ENCODE measurements at places on chromosomes 7 and 10. TPM values are rescaled to one million over a fixed set of nuclear protein-coding genes. Genes with fewer than 3 reads are reported as not detected.

DNA sequence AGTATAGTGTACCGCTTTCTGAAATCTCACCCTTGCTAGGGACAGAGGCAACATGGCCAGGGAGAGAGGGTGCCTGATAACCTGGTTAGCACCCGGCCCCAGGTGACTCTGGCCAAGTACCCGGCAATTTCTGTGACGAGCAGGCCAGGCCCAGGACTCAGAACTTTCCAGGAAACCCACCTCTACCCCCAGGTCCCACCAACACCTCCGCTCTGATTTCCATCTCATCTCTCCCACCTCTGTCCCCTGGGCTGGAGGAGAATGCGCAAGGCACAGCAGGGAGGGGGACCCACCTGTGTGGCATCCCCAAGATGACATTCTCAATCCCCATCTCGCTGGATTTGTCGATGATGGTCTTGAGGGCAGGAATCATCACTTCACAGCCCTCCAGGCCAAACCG is 11.6 kb downstream of the OGDHL start:
- no peak overlapping the region for H3K4me3 ChIP-seq
- H3K27me3 ChIP-seq: peaks cover 15% of the 10 kb centered on the region
- no peak for DNase-seq
- H3K4me1 ChIP-seq: peaks cover 4% of the 10 kb centered on the region
- no peaks in the 10 kb centered on the region for H3K36me3 ChIP-seq

DNA sequence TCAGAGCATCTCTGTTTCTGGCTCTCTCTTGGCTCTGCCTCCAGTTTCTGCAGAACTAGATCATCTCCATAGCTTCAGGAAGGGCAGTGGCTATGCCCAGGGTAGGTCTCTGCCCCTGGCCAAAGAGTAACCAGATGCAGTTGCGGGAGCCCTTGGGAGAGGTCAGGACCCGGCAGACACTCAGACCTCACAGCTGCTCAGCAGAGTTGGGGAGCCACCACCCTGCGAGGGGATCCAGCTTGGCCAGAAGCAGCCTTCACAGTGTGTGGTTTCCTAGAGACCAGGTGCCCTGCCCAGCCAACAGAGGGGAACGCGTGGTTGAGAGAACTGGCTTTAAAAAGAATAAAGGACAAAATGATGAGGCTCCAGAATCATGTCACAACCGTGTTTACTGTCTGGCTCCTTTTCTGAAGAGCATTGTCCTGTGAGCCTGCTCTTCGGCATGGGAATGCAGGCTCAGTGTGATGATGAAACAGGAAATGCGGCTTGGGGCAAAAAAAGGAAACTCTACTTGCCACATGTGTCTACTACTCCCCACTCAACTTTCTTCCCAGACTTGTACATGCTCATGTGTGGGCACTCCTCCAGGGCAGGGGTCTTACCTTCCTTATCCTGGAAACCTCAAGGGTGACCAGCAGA is 243.1 kb downstream of the INHBA start:
- no peaks in the 10 kb centered on the region for H3K36me3 ChIP-seq
- no peak for DNase-seq
- no peaks in the 10 kb centered on the region for H3K4me1 ChIP-seq

GRCh38 chr7:99365318-99366141 is 9.0 kb upstream of the ARPC1B start:
- peak; percentile 55 for DNase-seq
- no peaks in the 10 kb centered on the region for H3K4me1 ChIP-seq
- no peak overlapping the region for H3K4me3 ChIP-seq
- H3K36me3 ChIP-seq: peaks cover 6% of the 10 kb centered on the region
- H3K27me3 ChIP-seq: no peaks in the 10 kb centered on the region
- no peak overlapping the region for H3K27ac ChIP-seq

DNA sequence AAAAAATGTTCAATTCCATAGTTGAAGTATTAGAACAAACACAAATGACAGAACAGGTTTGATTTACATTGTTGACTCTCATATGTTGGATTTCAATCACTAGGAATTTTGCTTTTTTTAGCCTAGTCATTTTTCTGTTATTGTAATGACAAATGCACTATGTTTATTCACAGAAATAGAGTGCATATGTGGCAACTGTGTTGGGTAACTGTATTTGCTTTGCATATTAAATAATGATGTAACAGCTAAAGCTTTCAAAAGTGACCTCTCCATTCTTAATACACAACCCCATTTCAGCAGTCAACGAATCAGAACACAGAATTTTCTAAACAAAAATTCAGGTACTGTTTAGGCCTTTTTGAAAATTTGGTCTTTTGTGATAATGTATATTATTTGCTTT is 54.0 kb upstream of the SLC26A5 start:
- no peak overlapping the region for H3K4me3 ChIP-seq
- no peaks in the 10 kb centered on the region for H3K27me3 ChIP-seq
- H3K27ac ChIP-seq: no peak overlapping the region
- peaks cover 5% of the 10 kb centered on the region for H3K4me1 ChIP-seq

- H3K4me1 ChIP-seq: peaks cover 11% of the 10 kb centered on the region
- DNase-seq: no peak
- no peaks in the 10 kb centered on the region for H3K36me3 ChIP-seq
- H3K27me3 ChIP-seq: peaks cover 6% of the 10 kb centered on the region
- no peak overlapping the region for H3K4me3 ChIP-seq
Measured at GRCh38 chr7:24718431-24718831, 38.8 kb downstream of the GSDME start.

DNA sequence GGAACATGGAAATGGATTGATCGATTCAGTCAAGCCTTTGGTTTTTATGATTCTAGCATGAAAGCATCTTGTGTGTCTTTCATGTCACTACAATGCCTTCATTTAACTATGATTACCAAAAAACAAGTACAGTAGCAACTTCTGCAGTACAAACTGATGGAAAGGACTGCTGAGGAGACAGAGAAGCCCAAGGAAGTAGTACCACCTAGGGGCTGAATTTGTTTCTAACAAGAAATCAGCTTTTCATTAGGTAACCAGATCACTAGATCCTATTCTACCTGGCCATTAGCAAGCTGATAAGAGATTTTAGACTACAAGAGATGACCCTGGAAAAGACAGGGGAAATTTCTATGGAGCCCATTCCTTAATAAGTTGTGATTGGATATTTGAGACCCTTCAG is 3.2 kb upstream of the IFIT1 start:
- H3K27me3 ChIP-seq: no peaks in the 10 kb centered on the region
- no peak overlapping the region for H3K4me3 ChIP-seq
- no peaks in the 10 kb centered on the region for H3K4me1 ChIP-seq

- no peaks in the 10 kb centered on the region for H3K36me3 ChIP-seq
- DNase-seq: no peak
- H3K27ac ChIP-seq: peak overlapping the region; percentile 54
- peaks cover 28% of the 10 kb centered on the region for H3K4me1 ChIP-seq
- peak overlapping the region; percentile 65 for H3K4me3 ChIP-seq
Measured at GRCh38 chr7:74182453-74183090, 8.4 kb downstream of the EIF4H start.

- H3K4me3 ChIP-seq: no peak overlapping the region
- peaks cover 2% of the 10 kb centered on the region for H3K27me3 ChIP-seq
- H3K4me1 ChIP-seq: no peaks in the 10 kb centered on the region
- H3K36me3 ChIP-seq: peaks cover 4% of the 10 kb centered on the region
- H3K27ac ChIP-seq: no peak overlapping the region
- no peak for DNase-seq
Measured at GRCh38 chr10:3971713-3972112, 186.7 kb upstream of the KLF6 start.

GRCh38 chr7:82188636-82189035 is 254.9 kb downstream of the CACNA2D1 start:
- no peak overlapping the region for H3K4me3 ChIP-seq
- H3K27me3 ChIP-seq: peaks cover 2% of the 10 kb centered on the region
- H3K4me1 ChIP-seq: peaks cover 10% of the 10 kb centered on the region

- H3K4me1 ChIP-seq: peaks cover 32% of the 10 kb centered on the region
- peak; percentile 26 for DNase-seq
- H3K4me3 ChIP-seq: peak overlapping the region; percentile 61
- no peaks in the 10 kb centered on the region for H3K36me3 ChIP-seq
- no peak overlapping the region for H3K27ac ChIP-seq
Measured at GRCh38 chr10:34780818-34781380, 34.2 kb downstream of the PARD3 start.

DNA sequence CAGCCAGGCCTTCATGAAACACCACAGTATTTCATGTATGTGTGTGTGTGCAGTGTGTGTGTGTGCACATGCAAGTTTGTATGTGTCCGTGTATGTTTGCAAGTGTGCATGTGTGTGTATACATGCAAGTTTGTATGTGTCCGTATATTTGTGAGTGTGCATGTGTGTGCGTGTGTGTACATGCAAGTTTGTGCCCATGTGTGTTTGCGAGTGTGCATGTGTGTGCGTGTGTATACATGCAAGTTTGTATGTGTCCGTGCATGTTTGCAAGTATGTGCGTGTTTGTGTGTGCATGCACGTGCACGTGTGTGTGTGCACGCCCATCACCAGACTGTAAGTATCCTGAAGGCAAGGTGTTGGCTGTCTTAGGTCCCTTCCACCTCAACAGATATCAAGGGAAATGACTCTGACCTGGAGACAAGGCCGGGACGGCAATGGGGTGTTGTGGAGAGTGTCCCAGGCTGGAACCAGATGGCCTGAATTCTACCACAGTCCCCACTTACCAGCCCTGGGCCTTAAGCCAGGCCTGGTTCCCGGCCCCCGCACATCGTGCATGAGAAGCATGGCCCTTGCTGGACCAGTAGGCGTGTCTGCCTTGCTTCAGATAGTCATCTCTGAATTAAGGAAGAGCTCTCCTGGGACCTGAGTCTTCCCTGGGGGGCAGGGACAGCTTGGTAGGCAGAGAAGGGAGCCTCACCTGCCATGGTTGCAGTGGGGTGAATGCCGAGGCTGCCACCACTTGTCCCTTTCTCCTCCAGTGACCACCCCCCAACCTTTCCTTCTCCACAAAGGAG is 140.0 kb downstream of the GRK5 start:
- H3K27me3 ChIP-seq: peaks cover 17% of the 10 kb centered on the region
- peaks cover 15% of the 10 kb centered on the region for H3K36me3 ChIP-seq
- H3K4me3 ChIP-seq: no peak overlapping the region
- peak overlapping the region; percentile 67 for H3K27ac ChIP-seq
- no peak for DNase-seq

DNA sequence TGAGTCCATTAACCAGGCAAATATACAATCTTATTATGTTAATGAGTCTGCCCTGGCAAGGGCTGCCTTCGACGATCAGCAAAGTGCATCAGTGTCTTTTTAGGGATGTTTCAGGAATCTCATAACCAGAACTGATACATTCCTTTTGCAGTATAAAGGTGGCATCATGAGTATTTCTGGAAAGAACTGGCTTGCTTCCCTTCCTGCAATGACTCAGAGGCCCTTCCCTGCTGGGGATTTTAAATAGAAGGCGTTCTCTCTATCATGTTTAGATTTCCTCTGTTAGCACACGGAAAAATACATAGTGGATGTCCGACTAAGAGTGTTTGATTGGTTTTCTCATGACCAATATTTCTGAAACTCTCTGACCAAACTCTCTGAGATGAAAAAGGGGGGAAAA is 1.8 kb downstream of the NPS start:
- no peak for DNase-seq
- no peak overlapping the region for H3K27ac ChIP-seq
- peaks cover under 1% of the 10 kb centered on the region for H3K36me3 ChIP-seq

GRCh38 chr7:42210333-42210732 is 26.7 kb downstream of the GLI3 start:
- no peak overlapping the region for H3K4me3 ChIP-seq
- no peak overlapping the region for H3K27ac ChIP-seq
- H3K4me1 ChIP-seq: no peaks in the 10 kb centered on the region
- no peaks in the 10 kb centered on the region for H3K27me3 ChIP-seq

- H3K4me3 ChIP-seq: no peak overlapping the region
- H3K36me3 ChIP-seq: no peaks in the 10 kb centered on the region
- peaks cover 5% of the 10 kb centered on the region for H3K4me1 ChIP-seq
- H3K27me3 ChIP-seq: peaks cover 3% of the 10 kb centered on the region
Measured at GRCh38 chr10:84205049-84205852, 10.9 kb downstream of the CDHR1 start.

GRCh38 chr10:5071411-5072198 is 22.6 kb upstream of the AKR1C3 start:
- H3K27me3 ChIP-seq: no peaks in the 10 kb centered on the region
- no peaks in the 10 kb centered on the region for H3K36me3 ChIP-seq
- peak overlapping the region; percentile 7 for H3K27ac ChIP-seq
- H3K4me1 ChIP-seq: peaks cover 11% of the 10 kb centered on the region
- no peak for DNase-seq

DNA sequence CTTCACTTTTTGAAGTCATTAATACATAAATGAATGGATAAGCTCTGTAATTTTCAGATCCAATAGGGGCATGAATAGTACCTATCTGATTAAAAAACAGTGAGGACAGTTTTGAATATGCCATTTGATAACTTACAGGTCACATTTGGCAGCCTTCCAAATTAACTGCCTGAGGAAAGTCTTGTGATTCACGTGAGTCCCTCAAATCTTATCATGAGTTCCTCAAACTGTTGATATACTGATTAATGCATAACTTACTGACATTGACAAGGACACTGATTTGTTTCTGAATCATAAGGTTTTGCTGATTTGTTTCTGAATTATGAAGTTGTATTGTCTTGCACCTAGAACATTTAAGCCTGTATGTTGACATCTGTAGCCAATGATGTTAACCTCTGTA is 55.1 kb downstream of the ANKMY2 start:
- peaks cover 4% of the 10 kb centered on the region for H3K36me3 ChIP-seq
- peaks cover 3% of the 10 kb centered on the region for H3K4me1 ChIP-seq
- H3K27me3 ChIP-seq: no peaks in the 10 kb centered on the region
- no peak for DNase-seq
- no peak overlapping the region for H3K4me3 ChIP-seq

Gene CEP41
- 34.7 TPM for total RNA-seq

Gene WNT2
- total RNA-seq: not detected

Gene VSTM2A
- total RNA-seq: 24.1 TPM

Gene CFAP46
- 5.2 TPM for total RNA-seq

Gene COBL
- 3.3 TPM for total RNA-seq

Gene TAC1
- total RNA-seq: 12.1 TPM

Gene FAM25A
- not detected for total RNA-seq

Gene GRID2IP
- total RNA-seq: 0.66 TPM

Gene ARMS2
- total RNA-seq: not detected

Gene SPACDR
- total RNA-seq: 1.7 TPM

Gene ESYT2
- 41.9 TPM for total RNA-seq

Gene ERVW-1
- not detected for total RNA-seq

Gene ZNF775
- total RNA-seq: 20.5 TPM

Gene LLCFC1
- not detected for total RNA-seq

Data from glutamatergic neuron (in vitro differentiated cells).